ENCODE measurements at places on chromosomes 5 and 9.

DNA sequence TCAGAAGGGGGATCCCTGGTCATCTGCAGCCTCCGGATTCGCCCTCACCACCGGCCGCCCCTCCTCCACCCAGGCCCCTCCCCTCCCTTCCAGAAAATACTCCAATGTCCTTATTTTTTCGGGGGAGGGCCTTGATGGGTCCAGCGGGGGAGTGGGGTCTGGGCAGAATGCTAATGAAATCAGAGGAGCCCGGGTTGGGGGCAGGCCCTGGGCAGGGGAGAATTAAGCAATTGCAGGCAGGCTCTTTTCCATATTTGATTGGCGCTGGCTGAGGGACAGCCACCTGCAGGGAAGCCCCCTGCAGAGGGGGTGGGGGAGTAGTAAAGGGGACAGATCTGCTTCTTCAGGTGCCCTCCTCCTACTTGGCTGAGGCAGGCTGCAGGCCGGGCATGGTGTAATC lies 21.3 kb downstream of the PRRX2 start:
- no peak for DNase-seq

DNA sequence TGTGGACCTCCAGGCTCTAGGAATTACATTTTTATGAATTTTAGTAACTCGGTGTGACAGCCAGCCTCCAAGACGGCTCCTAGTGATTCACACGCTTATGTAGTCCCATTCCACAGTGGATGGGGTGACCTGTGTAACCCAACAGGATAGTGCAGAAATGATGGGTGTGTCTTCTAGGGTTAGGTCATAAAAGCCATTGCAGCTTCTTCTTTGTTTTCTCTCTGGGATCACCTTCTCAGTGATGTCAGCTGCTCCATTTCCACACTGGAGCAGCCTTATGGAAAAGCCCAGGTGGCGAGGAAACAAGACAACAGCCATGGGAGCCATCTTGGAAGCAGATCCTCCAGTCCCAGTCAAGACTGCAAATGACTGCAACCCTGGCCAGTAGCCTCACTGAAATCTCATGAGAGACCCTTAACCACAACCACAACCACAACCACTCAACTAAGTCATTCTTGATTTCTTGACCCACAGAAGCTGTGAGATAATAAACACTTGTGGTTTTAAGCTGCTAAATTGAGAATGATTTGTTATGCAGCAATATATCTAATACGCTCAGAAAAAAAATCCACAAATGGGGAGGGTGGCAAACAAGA lies 5.1 kb upstream of the GNPDA1 start:
- no peak for DNase-seq

DNA sequence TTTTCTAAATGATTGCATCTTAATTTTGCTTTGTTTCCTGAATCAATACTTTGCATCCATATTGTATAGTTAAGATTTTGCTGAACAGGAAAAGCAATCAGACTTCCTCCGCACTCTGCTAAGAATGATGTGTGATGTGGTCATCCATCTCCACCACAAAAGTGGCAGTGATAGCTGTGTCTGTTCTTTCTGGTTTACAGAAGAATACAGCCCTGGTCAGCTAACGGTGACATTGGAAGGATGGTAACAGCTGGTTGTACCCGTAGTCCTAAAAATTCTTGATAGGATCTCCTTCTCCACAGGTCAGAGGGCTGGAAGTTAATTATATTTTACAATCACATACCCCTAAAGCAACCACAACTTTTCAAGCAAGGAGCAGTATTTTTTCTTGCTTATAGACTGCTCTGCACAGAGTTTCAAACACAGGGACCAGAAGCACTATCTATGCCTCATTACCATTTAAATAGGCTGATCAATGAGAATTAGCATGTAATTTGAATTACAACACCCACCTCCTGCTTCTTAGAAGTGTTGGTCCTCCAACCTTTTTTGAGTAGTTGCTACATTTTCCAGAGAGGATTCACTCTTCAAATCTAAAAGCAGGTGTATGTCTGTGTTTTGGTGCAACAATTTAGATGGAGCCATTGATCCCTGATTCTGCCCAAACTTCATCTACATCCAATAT lies 1191.9 kb upstream of the NUDT12 start:
- no peak for DNase-seq

GRCh38 chr9:120416781-120417427 lies 163.1 kb downstream of the CDK5RAP2 start:
- no peak for DNase-seq

GRCh38 chr9:34578241-34579103 lies 11.1 kb downstream of the CNTFR start:
- DNase-seq, result peak; percentile 17

DNA sequence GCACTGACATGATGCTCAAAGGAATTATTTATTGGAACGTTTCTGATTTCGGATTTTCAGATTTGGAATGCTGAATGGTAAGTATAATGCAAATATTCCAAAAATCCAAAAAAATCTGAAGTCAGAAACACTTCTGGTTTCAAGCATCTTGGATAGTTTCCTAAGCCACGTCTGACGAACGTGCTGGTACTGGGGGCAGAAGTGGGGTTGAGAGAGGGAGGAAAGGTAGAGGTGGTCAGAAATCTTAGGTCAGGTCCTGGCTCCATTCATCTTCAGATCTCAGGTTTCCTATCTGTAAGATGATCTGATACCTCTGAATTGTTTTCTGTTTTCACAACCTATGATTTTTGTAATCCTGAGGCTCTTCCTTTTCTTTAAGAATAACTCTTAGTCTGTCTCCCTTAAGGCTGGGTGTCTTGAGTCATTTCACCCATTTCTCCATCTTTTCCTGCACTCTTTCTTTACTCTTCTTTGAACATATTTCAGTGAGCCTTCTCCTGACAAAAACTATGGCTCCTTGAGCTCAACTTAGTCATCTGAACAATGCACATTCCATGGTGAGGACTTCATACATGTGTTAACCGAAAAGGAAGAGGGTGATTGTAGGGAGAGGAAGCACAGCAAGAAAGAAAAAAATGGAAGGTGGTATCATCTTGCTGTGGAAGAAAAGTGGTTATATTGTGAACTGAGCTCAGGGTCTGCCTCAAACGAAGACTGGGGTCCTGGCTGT lies 3.3 kb downstream of the SGCD start:
- DNase-seq, result no peak

DNA sequence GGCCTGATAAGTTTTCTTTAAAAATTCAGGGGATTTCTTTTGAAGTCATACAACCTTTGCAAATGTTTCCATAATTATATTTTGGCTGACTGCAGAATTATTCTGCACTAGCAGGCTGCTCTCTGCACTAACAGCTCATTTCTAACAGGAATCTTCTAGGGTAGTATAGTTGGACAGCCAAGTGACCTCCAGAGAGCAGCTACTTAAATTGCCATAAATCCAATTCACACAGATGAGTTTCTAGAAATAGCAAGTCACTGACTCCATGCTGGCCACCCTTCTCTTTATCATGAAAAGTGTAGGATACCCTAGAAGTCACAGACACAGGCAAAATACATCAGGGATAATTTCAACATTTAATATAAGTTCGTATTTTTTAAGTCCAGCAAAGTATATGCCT lies 110.9 kb upstream of the TARS1 start:
- DNase-seq, result no peak

DNA sequence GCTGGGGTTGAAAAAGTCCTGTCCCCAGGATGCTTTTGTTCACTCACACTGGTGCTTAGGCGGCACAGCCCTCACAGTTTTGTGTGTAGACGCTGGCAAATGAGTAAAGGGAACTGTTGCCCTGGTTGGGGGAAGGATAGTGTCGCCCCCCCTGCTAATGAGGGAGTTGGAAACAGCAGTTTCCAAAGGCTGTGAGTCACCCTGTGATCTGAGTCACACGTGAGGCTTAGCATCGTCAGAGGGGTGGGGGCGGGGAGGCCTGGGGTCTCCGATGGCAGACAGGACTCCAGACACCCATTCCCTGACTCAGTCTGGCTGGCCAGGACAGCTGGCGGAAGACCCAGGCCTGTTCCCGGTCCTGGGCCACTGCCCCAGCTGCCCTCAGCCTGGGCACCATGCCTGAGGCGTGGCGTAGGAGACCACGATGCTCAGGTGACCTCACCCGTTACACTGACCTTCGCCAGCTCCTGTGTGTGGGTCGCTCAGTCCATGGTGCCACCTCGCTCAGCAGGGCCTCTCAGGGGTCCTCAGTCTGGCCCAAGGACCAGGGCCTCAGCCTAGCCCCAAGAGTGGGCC lies 2.9 kb downstream of the DNAJB5 start:
- peak; percentile 17 for DNase-seq

DNA sequence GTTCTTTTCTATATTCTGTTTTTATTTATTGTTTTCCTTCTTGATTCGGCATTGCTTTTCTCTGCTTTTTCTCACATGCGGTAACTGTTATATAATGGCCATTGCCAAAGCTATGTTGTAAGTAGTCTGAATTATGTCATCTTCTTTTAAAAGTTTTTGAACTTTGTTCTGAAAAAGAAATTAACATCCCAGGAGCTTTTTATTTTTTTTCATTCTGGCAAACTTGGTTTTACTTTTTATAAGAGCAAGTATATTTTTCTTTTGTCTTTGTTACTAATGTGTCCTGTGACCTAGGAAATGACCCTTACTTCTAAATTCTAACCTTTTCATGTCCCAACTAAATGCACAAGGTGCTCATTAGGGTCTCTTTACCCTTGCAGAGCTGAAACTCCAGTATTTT lies 26.7 kb upstream of the IZUMO3 start:
- DNase-seq, result no peak

DNA sequence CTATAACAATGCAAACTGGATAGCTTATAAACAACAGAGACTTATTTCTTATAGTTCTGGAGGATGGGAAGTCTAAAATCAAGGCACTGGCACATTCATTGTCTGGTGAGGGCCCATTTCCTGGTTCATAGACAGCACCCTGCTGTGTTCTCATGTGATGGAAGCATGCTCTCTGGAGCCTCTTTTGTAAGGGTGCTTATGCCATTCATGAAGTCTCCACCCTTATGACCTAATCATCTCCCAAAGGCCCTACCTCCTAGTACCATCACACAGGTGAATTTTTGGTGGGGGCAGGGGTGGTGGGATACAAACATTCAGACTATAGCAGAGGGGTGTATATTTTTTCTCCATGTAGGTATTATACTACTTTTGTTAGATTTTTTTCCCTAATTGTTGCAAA lies 92.4 kb downstream of the UNC13B start:
- no peak for DNase-seq

- DNase-seq, result no peak
Measured at GRCh38 chr5:172389578-172390112, 64.7 kb downstream of the SH3PXD2B start.

- no peak for DNase-seq
Measured at GRCh38 chr5:126400621-126401251, 22.5 kb upstream of the GRAMD2B start.

DNA sequence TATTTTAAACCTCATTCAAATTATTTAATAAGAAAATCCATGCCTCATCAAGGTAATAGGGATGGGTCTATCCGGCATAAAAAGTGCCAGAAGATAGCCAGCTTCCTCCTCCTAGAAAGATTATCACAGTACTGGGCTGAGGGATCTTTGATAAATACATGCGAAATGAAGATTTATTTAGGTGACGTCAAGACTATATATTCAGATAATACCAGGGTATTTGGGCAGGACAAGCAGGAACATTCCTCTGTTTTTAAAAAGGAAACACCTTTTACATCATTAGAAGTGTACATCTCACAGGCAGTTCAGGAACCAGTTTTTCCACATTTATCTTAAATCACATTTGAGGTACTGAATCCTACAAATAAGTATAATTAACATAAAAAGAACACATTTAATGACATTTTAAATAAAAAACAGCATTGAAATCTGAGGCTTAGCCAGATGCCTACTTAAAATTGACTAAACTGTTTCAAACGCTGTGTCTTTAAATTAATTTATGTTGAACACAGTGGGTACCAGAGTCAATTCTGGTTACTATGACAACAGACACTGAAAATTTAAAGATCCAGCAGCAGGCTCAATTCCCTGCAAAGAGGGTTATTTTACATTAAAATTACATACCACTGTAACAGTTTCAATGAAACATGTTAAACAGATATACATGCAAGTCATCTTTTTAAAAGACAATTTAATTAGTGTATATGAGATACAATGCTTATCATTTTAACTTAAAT lies 124.7 kb upstream of the SLCO6A1 start:
- DNase-seq, result no peak

GRCh38 chr9:9117866-9118265 lies 1318.3 kb upstream of the DMAC1 start:
- no peak for DNase-seq

- DNase-seq, result peak; percentile 16
Measured at GRCh38 chr5:118596255-118596654, 392.1 kb downstream of the DTWD2 start.

DNA sequence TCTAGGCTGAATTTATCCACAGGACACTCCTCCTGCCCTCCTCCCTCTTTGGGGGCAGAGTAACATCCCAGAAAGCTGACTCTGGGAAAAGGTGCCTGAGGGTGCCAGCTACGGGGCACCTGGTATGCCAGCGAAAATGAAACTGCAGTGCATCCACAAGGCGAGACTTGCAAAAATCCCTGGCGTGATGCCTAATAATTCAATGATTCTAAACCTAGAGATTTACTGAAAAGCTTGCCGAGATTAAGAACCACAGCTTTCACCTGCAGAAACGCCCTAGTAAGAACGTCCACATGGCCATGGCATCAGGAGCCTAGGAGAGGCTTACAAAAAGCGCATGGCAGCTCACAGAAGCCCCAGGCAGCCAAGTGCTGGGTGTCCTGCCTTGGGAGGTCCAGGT lies 20.9 kb downstream of the CCNJL start:
- no peak for DNase-seq

GRCh38 chr5:23026252-23027170 lies 173.4 kb upstream of the CDH12 start:
- no peak for DNase-seq

- DNase-seq, result no peak
Measured at GRCh38 chr9:84493284-84493947, 152.9 kb upstream of the SLC28A3 start.

DNA sequence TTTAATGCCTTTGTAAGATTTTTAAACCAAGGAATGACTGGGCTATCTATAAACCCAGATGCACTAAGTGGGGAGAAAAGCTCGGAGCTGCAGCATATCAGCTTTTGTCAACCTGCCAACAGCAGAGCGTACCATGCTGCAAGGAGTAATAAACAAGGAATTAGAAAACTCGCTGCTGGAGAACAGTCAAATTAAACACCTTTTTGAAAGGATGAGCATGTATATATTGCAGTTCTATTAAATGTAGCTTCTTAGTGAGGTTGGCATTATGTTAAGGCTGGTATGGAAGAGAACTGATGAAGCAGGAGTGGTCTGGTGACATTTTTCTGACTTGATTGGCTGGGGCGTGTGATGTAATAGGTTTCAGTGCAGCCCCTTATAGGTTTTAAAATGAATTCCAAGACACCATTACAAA lies 74.7 kb downstream of the PIK3R1 start:
- DNase-seq, result peak; percentile 57

- no peak for DNase-seq
Measured at GRCh38 chr5:124825983-124826337, 79.5 kb upstream of the ZNF608 start.

Data from midbrain (tissue), 1 donor.